ENCODE measurements at places on chromosomes 6 and 20.
A peak's percentile ranks its signal among the peaks of the same experiment; 100 is the strongest.

- peaks cover 4% of the 10 kb centered on the region for H3K4me1 ChIP-seq
- no peaks in the 10 kb centered on the region for H3K36me3 ChIP-seq
- no peak overlapping the region for H3K27ac ChIP-seq
- no peak overlapping the region for H3K4me3 ChIP-seq
These were observed 729 bp upstream of the ZHX3 start for GRCh38 chr20:41318271-41318649.

- H3K4me1 ChIP-seq, result peaks cover 1% of the 10 kb centered on the region
- no peak overlapping the region for H3K27ac ChIP-seq
- no peak overlapping the region for H3K4me3 ChIP-seq
- DNase-seq, result no peak
- H3K27me3 ChIP-seq, result no peaks in the 10 kb centered on the region
These were observed 168.0 kb downstream of the KIF16B start for GRCh38 chr20:16405254-16405653.

GRCh38 chr6:142381845-142382378 lies 80.1 kb downstream of the ADGRG6 start:
- no peaks in the 10 kb centered on the region for H3K27me3 ChIP-seq
- H3K4me3 ChIP-seq, result no peak overlapping the region
- H3K36me3 ChIP-seq, result no peaks in the 10 kb centered on the region
- H3K27ac ChIP-seq, result no peak overlapping the region
- H3K4me1 ChIP-seq, result peaks cover 11% of the 10 kb centered on the region
- peak; percentile 13 for DNase-seq

GRCh38 chr6:150123645-150124044 lies 19.2 kb upstream of the PPP1R14C start:
- no peaks in the 10 kb centered on the region for H3K36me3 ChIP-seq
- DNase-seq, result no peak
- peaks cover 4% of the 10 kb centered on the region for H3K27me3 ChIP-seq
- no peak overlapping the region for H3K4me3 ChIP-seq
- no peak overlapping the region for H3K27ac ChIP-seq

GRCh38 chr6:163588220-163588919 lies 173.9 kb downstream of the QKI start:
- peaks cover 7% of the 10 kb centered on the region for H3K4me1 ChIP-seq
- H3K36me3 ChIP-seq, result no peaks in the 10 kb centered on the region
- no peak overlapping the region for H3K4me3 ChIP-seq
- peak overlapping the region; percentile 7 for H3K27ac ChIP-seq
- peak; percentile 74 for DNase-seq
- no peaks in the 10 kb centered on the region for H3K27me3 ChIP-seq
